ENCODE measurements at places on chromosomes 7 and 10.

DNA sequence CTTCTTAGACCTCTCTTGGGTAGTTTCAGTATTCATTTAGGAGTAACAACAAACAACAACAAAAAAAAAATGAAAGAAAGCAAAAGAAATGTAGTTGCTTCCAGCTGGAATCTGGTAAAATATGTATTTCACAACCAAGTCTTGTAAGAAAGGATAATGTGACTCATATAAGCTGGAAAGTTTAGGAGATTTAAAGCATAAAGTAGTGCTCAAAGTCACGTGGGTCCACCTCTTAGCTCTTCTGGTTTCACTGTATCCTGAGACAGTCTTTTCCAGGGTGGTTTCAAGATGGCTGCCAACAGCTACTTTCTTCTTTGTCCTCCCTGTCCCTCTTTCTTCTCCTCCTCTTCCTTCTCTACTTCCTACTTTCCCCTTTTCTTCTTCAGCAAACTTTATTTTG is 69.5 kb upstream of the CDK13 start:
- no peak for DNase-seq

GRCh38 chr10:11225935-11226334 is 208.3 kb downstream of the CELF2 start:
- peak; percentile 82 for DNase-seq

DNA sequence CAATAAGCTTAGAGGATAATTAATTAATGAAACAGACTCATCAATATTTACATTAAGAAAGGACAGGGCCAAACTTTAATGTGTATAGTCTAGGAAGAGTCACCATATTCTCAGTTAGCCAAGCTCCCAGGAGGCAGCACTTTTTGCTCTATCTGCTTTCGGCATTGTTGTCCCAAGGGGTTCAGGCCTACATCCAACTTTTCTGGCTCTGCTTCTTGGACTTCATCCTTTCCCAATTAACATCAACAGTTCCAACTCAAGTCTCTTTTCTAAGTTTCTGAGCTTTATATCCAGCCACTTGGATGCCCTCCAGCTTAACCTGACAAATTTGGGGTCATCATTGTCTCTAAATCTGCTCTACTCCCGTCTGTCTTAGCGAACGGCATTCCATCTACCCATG is 42.8 kb downstream of the GLI3 start:
- no peak for DNase-seq

- DNase-seq: no peak
These were observed 66.8 kb upstream of the NRP1 start for GRCh38 chr10:33401300-33401699.

- no peak for DNase-seq
These were observed 163.4 kb upstream of the MKLN1 start for GRCh38 chr7:131164025-131164925.

DNA sequence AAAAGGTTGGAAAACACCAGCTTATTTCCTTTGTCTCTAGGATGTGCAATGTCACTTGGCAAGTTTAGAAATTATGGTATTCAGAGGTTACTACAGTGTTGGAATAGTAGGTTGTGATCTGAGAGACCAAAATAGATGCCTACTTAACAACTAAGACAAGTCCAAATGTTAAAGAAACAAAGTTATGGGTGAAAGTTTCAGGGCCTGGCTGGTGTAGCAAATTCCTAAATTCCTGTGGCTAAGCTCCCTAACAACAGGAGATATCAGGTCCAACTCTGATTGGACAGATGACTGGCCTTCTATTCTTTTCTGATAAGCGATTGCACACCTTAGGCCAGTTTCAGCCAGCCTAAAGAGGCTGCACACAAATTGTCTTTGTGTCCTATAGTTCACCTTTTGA is 873.5 kb downstream of the REEP3 start:
- no peak for DNase-seq

DNA sequence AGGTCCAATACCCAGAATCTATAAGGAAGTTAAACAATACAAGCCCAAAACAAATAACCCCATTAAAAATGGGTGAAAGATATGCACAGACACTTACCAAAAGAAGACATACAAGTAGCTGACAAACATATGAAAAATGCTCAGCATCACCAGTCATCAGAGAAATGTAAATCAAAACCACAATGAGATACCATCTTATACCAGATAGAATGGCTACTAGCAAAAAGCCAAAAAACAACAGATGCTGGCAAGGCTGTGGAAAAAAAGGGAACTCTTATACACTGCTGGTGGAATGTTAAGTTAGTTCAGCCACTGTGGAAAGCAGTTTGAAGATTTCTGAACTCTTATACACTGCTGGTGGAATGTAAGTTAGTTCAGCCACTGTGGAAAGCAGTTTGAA is 331.1 kb downstream of the KIF20B start:
- no peak for DNase-seq

GRCh38 chr10:94294168-94294567 is 68.6 kb downstream of the NOC3L start:
- DNase-seq: no peak

DNA sequence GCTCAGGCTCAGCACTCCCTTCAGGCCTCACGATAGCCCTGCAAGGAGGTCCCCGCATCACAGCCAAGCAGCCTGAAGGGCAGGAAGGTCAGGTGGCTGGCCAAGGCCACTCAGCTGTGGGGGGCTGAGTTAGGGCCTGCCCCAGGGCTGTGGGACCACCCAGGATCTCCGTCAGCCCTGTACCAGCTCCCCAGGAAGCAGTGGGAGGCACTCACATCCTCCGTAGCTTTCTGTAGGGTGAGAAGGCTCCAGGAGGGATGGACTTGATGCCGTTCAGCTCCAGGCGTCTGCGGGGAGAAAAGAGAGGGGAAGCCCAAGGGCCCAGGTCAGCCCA is 125.9 kb downstream of the SLIT1 start:
- no peak for DNase-seq

DNA sequence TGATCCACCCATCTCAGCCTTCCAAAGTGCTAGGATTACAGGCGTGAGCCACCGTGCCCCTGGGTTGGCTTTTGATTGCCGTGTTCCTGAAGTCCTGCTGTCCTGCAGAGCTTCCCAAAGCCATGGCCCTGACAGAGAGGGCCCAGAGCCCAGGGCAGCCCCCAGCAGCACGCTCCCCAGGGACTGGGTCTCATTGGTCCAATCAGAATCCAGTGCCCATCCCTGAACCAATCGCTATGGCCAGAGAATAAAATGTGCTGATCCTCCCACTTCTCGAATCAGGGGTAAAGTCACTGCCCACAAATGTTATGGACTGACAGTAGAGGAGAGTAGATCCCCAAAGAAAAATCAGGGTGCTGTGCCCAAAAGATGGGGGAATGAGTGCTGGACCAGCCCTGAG is 5.0 kb upstream of the C10orf105 start:
- DNase-seq: no peak

DNA sequence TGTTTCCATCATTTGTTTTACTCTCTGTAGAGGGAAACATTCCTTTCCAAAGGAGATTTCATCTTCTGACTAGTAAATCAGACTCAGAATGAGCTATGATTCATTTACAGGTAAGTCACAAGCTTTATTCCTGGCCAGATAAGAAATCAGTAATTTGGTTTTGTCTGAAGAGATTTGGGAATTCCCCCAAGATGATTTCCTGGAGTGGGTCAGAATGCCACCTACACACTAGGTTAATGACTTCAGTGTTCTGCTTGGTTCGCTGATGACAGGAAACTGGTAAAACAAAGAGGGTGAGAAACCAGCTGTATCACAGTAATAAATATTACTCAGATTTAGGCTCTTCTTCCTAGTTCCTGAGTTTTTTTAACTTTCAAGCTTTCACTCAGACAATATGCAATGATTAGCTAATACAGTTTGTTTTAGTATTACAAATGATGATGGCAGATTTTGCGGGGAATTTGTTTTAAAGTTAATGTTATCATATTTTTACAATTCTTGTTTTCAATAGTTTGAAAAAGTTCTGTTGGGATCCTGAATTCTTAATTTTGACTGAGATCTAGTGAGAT is 8.3 kb upstream of the ASZ1 start:
- DNase-seq: peak; percentile 72

DNA sequence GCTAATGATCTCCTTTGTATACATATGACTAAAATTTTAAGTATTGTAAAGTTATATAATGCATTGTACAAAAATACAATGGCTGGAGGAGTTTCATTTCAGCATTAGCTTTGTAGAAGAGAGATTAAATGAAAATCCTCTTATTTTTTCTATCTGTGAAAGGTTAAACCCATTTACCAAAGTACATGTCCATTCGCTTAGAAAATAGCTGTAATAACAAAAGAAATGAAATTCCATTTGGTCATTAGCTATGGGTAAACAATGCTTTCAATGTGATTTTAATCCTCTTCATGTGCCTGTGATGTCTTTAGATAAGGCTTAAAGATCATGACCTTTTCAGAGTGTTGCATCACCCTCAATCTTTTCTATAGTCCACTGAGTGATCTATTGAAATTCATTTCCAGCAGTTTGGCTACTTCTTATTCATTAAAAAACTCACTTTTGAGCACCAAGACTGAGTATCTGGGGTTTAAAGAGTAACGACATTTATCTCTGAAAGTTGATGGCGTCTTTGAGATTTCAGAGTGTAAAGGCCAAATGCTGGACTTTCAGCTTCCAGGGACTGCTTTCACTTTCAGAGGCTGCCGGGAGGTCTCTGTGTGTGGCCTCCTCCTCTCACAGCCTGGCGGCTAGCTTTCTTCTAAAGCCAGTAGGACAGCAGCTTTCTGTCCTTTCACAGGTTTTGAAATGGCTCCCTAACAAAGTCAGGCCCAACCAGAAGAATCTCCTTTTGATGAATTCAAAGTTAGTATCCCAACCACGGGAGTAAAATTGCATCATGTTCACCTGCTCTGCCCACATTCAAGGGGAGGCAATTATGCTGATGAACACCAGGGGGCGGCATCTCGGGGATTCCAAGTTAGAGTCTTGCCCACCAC is 701.4 kb upstream of the COBL start:
- DNase-seq: peak; percentile 24

GRCh38 chr7:32037650-32038198 is 32.5 kb downstream of the PDE1C start:
- peak; percentile 14 for DNase-seq

Data from activated CD4-positive, alpha-beta T cell treated with anti-CD3 and anti-CD28 coated beads, Interleukin-2, amount 50 U/mL, for 16 hours (primary cell).